ENCODE measurements at places on chromosomes 7 and 10.

GRCh38 chr7:480531-481218 lies 39.0 kb downstream of the PDGFA start:
- DNase-seq = no peak

DNA sequence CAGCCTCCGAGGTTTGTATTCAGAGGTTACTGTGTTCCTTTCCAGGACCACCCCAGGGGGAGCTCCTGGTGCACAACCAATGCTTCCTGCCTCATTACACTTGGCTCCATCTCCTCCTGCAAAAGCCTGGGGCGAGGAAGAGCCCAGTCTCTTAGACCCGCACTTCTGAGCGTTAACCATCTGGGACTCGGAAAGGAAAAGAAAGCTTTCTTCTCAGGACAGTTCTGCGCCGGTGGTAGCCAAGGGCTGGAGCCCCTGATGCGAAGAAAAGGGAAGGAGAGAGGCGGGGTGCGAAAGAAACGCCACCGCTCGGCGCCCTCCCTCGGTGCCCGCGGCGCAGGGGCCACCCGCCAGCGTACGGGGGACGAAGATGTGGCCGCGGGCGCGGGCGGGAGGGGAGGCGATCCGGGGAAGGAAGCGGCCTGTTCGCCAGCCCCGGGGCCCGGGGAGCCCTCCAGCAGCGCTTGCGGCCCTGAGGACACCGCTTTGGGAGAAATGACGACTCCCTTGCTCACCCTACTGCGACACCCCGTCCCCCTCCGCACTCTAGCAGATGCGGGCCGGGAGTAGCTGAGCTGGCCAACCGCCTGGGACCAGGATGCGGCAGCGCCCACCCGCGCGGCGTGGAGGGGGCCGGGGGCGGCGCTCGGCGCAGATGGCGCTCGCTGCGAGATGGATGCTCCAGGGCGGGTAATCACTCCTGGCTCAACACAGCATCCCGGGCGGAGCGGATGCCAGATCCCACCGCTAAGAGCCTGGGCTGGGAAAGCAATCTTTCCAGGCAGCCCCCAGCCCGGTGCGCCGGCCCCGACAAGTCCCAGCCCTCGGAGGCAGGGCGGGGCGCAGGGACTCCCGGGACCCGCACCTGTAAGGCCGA lies 1.3 kb downstream of the NRCAM start:
- peak; percentile 24 for DNase-seq

DNA sequence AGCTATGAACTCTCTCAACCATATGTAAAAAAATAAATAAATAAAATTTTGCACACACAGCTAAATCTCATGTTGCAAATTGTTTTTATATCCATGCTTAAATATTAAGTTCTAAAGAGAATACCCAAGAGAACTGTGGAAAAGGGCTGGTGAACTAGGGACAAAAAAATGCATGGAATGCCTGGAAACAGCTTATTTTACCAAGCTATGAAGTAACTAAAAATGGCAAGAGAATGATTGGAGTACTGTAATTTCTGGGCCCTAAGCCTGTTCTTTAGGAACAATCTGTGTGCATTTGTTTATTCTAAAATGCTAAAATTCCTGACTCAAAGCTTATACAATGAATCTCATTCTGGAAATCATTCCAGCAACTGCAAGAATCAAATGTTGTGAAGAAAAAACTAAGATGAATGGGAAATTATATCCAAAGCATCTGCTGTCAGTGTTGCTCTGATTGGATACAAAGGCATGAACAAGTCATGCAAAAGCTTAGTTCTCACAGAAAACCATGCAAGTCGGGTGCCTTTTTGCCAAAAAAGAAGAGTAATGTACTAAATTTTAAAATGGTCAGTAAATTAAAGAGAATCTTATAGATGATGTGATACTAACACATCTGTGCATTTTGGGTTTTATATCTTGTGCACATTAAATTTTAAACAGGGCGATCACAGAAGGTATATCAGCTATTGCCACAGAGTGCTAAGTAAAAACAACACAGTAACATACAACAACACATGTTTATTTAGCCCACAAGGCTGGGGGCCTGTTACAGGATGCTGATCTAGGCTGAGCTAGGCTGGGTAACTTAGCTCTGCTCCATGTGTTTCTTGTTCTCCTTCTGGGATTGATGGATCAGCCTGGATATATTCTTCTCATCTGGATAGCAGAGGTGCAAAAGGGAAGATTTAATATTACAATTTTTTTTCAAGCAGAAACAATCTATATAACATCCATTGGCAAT lies 453.5 kb upstream of the SEMA3A start:
- peak; percentile 19 for DNase-seq

DNA sequence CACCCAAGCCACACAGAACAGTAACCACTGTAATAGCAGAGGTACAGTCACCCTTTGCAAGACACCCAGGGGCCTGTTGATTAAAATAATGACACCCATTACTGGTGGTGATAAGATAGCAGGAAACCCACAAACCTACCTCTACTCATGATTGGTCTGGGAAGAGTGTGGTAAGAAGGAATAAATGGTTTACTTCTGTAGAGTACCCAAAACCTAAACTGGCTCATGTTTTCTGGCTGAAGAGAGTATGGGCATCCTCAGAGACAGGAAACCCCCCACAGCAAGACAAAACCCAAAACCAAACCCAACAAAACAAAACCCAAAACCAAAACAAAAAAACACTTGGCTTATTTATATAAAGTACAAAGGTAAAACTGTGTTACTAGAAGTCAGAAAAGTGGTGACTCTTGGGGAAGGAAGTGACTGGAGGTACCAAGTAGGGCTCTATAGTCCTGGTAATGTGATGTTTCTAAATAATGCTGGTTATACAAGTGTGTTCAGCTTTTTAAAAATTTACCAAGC lies 15.5 kb upstream of the DNAJB12 start:
- no peak for DNase-seq

DNA sequence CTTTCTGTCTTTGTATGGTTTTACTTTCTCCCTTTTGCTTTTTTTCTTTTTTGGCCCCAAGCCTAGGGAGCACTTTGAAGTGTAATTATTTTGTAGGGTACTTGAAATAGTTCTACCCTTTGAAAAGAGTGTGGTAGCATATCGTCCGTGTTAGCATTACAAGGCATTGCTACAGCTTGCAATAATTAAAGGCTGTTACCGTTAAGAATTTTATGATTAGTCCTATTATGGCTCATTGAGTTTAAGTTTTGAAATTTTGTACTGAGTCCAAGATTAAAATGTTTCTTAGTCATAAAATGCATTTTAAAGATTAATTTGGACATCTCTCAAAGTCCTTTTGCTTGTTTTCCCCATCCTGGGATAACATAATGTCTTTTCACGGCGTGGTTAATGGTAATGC lies 490.0 kb upstream of the LRRN3 start:
- DNase-seq = no peak

GRCh38 chr10:47412869-47413268 lies 28.8 kb upstream of the ZNF488 start:
- no peak for DNase-seq

DNA sequence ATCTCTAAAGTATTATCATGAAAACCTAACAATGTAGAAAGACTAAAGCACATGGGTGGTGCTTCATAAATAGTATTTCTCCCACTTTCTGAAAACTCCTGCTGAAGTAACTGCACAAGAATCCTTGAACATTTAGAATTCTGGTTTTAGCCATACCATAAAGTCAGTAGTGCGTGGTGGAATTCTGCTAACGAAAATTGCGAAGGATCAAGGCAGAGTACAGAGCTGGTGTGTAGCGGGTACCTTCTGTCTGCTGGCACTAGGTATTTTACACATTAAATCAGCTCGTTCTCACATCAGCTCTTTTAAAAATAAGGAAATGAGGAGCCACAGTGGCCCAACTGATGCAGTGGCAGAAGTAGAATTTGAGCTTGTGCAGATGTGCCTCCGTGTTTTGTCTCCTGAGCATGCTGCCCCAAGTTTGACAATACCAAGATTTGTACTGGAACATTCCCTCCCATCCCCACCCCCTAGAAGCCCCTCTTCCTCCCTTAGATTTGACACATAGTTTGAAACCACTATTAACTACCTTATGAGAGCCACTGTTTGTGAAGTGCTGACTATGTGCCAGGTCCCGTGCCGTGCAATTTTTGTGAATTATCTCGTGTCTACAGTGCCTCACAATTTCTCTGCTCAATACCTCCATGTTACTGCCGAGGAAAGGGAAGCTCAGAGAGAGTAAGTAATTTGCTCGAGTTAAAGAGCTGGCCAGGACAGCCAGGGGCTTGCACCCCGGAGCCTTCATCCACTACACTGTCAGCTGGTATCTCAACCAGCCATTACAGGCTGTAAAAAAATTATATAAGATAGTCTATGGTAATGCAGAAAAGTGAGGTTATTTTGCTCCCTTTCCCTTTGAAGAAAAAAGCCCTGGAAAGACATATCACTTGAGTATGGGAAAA lies 66.9 kb downstream of the EGFR start:
- no peak for DNase-seq

- no peak for DNase-seq
Measured at GRCh38 chr7:91323626-91324158, 59.5 kb downstream of the FZD1 start.

DNA sequence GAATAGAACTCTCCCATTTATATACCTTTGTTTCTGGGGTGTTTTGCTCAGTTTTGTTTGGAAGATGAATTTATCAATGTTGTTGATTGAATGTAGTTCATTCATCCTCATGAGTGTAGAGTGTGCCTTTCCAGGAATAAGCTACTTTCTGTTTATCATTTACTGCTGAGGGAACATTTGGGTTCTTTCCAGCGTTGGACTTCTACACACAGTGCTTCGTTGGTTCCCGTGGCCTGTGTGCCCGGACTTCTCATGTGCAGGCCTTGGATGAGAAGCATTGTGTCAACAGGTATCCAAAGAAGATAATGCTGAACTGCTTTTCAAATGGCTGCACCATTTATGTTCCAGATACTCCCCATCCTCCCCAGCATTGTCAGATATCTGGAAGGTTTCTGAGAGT lies 107.6 kb upstream of the TNS3 start:
- DNase-seq = no peak

- DNase-seq = no peak
Measured at GRCh38 chr7:17305387-17306171, 7.1 kb downstream of the AHR start.

GRCh38 chr10:11014671-11015445 lies 2.8 kb upstream of the CELF2 start:
- no peak for DNase-seq

GRCh38 chr7:77276120-77276519 lies 76.5 kb upstream of the FGL2 start:
- no peak for DNase-seq

- DNase-seq = no peak
Measured at GRCh38 chr10:31035266-31035798, 3.7 kb upstream of the ZNF438 start.

DNA sequence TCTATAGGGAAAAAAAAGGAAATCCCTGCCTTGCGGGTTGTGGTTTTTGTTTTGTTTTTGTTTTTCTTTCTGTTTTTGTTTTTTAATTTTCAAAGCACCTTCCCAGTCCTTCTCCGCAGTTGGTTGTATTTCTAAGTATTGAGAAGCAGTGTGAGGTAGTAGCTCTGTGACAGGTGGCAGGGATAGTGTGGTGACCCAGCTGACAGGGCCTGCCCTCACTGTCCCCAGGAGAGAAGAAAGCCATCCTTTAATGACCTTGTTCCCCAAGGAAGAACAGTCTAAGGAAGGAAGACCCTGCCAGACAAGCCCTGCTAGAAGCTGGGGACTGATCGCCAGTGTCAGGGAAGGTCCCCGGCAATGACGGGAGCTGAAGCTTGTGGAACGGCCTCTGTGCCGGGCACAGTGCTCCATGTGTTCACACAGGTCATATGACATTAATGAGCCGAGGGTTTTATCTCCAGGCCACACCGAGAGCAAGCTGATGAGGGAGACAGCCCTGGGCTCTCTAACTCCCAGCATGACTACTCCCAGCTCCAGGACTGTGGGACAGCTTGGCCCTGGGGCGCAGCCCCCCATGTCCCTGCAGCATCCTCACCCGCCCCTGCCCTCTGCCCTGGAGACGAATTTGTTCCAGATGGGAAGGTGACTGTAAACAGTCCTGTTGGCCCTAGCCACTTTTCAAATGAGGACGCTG lies 69.0 kb upstream of the LRRC18 start:
- no peak for DNase-seq

GRCh38 chr10:21490028-21490710 lies 35.3 kb downstream of the SKIDA1 start:
- no peak for DNase-seq

DNA sequence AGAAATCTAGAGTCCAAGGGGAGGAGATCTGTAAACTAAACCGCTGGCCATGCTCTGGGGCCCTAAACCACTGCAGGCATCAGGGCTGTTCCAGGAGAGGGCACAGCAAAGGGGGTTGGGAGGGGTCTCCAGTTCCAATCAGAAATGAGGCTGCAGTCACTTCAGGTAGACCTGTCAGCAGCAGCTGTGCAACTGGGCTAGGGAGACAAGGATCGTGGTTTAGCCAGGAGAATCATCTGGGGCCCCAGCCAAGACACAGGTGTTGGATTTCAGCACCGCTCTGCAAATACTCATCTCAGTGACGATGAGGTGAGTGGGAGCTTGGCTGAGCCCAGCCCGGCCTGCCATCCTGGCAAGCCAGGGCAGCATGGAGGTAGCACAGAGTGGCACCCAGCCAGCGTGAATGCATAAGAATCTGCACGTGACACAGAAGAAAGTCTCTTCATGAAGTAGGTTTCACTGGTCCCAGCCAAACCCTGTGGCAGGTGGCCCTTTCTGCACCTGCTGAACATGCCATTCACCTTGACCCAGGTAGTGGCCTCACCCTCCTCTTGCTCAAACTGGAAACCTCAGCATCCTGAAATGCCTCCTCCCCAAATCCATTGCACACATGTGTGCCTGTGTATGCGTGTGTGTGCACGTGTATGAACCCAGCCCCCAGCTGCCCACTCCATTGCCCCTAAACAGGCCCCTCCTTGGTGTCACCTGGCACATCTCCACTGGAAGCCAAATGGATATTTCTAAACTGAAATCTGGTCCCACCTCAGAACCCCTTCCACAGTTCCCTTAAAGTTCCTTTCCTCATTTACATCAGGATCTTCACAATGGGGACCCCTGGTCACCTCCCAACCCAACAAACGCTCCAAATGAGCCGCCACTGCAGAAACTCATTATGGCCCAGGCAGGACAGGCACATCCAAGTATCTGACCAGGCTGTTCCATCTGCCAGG lies 9.6 kb downstream of the GPRIN2 start:
- DNase-seq = no peak

DNA sequence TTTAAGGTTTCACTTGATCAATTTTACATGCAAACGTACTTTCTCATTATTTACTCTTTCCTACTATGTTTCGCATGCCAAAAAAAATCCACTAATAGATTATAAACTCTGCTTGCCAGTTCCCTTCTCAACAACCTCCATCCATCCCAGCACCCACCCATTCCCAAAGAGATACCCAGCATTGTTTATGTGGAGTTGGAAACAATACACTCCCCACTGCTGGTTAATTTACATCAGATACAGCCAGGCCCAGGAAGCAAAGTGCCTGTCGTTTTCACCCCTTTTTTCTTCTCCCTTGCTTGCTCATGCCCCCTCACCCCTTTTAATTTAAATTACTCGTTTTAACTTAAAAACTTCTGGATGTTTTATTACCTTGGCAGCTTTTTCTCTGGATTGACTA lies 59.9 kb downstream of the HIBADH start:
- no peak for DNase-seq

Measured in hepatic stellate cell (primary cell).